ENCODE measurements at places on chromosomes 1 and 21.

DNA sequence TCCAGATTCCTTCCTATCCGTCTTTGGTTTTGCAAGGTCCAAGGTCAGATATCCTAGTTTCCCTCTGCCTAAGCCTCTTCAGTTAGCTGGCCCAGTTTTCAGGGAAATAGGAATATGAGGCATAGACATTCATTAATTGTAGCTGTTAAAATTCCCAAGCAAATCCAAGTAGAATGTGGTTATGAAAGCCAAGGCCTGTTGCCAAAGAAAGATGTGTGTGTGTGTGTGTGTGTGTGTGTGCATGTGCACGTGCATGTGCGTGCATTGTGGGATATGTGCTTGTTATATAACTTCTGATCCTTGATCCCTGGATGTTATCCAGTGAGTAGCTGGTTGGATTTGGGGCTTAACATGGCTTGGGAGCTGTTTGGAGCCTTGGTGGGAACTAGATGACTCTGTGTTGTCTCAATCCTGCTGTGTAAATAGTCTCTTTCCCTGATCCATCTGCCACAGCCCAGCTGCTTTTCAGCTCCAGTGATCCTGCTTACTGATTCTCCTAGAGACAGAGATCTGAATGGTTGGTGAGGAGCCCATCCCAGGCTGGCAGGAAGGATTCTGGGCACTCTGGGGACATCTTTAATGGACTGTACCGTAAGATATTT is 70.6 kb upstream of the GCLM start:
- no peak for DNase-seq

DNA sequence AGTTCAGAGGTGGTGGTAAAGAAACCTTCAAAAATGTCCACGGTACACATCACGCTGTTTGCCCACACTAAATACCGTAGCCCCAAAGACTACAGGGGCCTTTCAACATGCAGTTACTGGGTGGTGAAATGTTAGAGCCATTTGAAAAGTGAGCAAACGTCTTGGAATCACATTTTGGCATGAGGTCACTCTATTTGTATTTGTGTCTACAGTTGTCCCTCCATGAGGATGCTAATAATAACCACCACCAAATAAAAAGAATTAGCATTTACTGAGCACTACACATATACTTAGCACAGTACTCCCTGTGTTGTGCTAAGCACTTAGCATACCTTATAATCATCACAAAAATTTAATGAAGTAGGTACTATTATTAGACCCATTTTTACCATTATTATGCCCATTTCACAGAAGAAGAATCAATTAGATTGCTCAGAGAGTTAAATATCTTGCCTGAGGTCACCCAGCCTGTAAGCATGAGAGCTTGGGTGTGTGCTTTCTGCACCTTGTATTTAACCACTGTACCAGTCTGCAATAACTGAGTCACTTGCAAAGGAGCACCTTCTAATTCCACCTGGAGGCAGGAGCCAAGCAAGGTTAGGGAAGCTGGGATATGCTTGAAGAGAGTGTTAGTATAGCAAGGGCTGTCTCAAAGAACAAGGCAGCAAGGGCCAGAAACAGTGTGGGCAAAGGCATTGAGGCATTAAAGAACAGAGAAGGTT is 57.4 kb downstream of the DNTTIP2 start:
- DNase-seq: no peak

DNA sequence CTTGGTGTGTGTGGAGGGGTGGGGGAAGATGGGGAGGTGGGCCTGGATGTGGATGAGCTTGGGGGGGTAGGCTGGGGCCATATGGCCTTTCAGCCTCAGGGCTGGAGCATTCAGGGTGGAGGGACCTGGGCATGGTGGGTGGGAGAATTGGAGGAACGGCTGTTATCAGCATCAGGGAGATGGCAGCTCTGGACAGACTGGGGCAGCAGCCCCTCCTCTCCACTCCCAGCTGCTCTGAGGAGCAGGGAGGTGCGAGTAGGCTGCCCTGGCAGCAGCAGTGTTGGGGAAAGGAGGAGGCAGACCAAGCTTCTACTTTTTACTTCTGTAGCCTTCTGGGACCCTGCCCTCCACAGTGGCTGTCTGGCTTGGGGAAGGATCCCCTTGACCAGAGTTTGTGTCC is 10.2 kb downstream of the PPFIA4 start:
- no peak for DNase-seq

DNA sequence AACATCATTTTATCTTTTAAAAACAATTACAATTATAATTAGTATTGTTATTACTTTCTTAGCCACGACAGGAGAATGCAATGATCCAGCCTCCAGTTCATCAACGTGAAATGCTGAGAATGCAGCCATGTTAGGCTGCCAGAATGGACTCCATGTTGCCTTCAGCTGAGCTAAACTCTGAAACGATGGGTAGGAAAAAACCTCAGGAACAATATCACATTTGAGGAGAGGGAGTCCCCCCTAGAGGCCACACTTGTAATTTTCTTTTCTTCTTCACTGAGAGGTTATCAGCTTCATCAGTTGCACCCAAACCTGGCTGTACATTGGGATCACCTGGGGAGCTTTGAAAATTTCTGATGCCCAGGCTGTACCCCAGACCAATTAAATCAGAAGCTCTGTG is 34.6 kb upstream of the DNAH14 start:
- DNase-seq: peak; percentile 17

DNA sequence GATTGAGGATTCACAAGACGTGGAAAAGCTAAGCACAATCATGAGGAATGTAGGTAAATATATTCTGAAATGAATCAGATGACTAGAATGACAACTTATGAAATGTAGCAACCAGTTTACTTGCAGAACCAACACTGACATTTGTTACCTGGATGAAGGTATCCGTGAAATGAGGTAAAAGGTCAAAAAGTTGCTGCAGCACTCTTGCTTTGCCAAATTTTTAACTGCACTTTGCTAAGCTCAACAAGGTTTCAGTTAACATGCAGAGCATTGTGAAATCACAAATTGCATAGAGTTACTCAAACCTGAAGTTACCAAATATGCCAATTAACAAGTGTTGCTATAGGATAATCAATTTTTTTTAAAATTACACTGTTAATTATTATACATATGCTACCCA is 1280.1 kb downstream of the KCNT2 start:
- no peak for DNase-seq
